ENCODE measurements at places on chromosomes 6 and 20. TPM values are rescaled to one million over a fixed set of nuclear protein-coding genes. Genes with fewer than 3 reads are reported as not detected.

DNA sequence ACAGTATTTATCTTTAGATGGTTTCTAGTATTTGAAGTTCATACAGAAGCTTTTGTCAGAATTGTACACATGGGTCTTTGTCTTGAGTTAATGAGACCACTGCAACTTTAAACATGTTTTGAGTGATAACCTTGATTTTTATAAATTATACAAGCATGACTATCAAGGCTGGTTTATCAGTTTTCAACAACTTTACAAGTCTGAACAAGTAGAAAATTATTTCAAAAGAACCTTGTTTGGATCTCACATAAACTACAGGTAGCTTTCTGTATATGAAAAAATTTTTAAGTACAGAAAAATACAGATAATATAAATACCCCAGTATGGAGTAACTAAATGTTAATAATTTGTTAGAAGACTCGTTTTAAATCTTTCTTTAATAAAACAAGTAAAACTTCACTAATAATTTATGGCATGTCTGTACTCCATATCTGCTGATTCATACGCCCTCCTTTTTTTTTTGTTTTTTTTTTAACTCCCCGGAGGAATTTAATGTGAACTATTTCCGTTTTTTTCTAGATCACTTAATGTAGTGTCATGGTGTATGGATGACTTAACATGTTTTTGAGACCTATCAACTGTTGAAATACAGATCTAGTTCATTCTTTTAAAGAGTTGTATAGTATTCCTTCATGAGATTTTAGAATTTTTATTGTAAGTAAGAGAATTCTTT lies 18.3 kb downstream of the VAPB start:
- DNase-seq, result no peak

Gene GABRR2
- not detected for total RNA-seq

DNA sequence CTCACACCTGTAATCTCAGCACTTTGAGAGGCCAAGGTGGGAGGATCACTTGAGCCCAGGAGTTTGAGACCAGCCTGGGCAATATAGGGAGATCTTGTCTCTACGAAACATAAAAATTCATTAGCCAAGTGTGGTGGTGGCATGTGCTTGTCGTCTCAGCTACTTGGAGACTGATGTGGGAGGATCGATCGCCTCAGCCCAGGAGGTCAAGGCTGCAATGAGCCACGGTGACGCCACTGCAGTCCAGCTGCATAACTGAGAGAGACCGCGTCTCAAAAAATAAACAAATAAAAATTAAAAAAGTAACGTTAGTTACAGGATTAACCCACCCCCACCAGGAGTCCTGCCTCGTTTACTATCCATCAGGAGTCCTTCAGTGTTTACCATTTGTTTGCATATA lies 345.1 kb downstream of the BTBD3 start:
- no peak for DNase-seq

DNA sequence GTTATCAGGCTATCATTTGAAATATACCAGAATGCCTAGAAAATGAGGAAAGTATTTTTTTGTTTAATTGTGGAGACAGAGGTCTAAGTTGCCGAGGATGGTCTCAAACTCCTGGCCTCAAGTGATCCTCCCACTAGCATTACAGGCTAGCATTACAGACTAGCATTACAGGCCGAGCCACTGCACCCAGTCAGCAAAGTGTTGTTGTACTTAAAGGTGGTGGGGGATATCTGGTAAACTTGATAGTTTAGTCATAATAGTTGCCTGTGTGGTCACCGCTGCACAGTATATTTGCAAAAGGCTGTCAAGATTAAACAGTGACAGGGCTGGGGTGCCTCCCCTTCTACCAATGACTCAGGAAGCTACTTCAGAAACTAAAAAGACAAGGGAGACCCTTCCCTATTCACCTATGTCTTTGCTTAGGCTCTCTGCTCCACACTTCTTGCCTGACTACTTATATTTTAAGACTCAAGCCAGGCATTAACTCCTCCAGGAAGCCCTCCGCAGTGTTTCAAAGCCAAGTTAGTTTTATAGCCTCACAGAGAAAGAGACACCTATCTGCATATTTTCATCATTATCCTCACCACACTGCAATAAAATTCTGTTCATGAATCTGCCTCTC lies 3.1 kb upstream of the AKIRIN2 start:
- DNase-seq, result no peak

DNA sequence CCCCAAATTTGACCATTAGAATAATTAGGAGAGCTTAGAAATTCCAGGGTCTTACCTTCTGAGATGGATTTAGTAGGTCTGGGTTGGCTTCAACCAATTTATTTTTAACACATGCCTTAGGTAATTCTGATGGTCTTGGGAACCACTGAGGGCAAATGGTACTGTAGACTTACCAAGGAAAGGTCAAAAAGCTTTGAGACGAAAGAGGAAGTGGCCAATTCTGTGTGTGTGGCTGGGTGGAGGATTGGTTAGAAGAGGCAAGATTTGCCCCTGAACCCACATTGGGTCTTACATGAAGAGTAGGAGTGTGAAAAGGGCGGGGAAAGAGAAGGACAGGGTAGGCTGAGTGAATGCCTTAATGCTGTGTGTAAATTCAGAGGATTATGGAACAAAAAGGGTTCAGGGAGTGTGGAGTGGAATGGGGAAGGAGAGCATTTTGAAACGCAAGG lies 2.7 kb downstream of the ITCH start:
- DNase-seq, result no peak

Gene ELOVL4
- not detected for total RNA-seq

DNA sequence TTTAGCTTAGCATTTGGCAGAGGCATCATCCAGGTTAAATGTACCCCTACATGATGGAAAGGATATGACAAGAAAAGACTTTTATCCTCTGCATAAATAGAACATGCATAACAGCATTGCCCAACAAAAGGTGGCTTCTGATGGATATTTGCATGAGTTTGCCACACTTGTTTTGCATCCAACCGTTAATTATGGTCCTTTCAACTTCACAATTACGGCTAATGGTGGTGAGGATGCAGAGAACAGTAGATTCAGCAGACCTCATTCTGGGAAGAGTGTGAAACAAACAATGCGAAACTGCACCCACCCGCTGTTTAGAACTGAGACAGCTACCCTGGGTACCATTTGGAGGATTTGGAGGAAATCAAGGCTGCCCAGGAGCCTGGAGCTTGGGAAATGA lies 690.9 kb upstream of the CHD6 start:
- no peak for DNase-seq

Gene GPX5
- not detected for total RNA-seq

GRCh38 chr6:109925075-109925474 lies 53.0 kb upstream of the GPR6 start:
- no peak for DNase-seq

GRCh38 chr6:165890404-165890735 lies 227.3 kb upstream of the PDE10A start:
- no peak for DNase-seq

- DNase-seq, result no peak
Observed at GRCh38 chr6:34990971-34991560, 102.0 kb downstream of the ANKS1A start.

- no peak for DNase-seq
Observed at GRCh38 chr20:48912065-48912464, 9.4 kb upstream of the ARFGEF2 start.

DNA sequence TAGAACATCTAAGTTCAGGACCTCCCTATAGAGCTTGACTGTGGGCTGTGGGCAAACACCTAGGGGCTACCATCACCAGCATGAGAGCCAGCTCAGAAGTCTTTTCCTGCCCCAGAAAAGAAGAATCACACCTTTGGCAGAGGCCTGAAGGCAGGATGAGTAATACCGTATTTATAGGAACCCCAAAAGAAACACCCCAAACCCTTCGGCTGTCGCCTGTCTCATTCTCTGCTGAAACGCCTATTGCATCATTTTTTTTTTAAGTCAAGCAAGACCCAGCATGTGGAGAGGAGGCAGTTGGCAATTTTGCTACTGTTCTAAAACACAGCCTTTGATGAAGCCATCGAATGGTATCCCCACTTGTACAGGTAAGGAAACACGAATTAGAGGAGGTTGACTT lies 436.4 kb downstream of the TFAP2A start:
- no peak for DNase-seq

Gene PTPRA
- total RNA-seq, result 17.6 TPM

GRCh38 chr20:48051794-48052474 lies 266.7 kb upstream of the SULF2 start:
- peak; percentile 29 for DNase-seq

Gene CLIC5
- total RNA-seq, result 7.4 TPM

Gene PRICKLE4
- 16.9 TPM for total RNA-seq

DNA sequence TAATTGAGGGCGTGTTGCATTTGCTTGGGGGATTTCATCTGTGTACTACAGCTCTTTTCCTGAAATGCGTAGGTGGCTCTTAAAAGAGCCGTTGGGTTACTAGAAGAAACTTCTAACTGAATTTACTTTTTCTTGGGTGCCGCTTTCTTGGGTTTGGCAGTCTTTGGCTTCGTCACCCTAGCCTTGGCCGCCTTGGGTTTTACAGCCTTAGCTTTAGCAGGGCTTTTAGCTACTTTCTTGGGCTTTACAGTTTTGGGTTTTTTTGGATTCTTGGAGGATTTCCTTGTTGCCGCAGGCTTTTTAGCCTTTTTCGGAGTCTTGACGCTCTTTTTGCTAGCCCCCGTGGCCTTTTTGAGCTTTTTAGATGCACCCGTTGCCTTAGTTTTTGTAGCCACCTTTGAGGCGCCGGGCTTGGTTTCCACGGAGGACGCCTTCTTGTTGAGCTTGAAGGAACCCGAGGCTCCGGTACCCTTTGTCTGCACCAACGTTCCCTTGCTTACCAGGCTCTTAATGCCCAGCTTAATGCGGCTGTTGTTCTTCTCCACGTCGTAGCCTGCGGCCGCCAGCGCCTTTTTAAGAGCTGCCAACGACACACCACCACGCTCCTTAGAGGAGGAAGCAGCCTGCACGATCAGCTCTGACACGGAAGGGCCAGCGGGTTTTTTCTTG lies 54.5 kb downstream of the TRIM38 start:
- DNase-seq, result no peak

GRCh38 chr6:155121699-155122098 lies 126.6 kb downstream of the TIAM2 start:
- DNase-seq, result no peak

Gene LTV1
- total RNA-seq, result 11.2 TPM

GRCh38 chr6:2804516-2804915 lies 37.1 kb downstream of the SERPINB1 start:
- no peak for DNase-seq

Gene L3MBTL1
- 9.9 TPM for total RNA-seq

Gene LINC00237
- total RNA-seq, result not detected

Gene TNFRSF6B
- total RNA-seq, result 4.1 TPM

- DNase-seq, result no peak
Observed at GRCh38 chr6:78948785-78949184, 81.4 kb downstream of the IRAK1BP1 start.

Gene CGAS
- 21.4 TPM for total RNA-seq

Gene ANKRD66
- total RNA-seq, result not detected

- DNase-seq, result no peak
Observed at GRCh38 chr6:132790450-132790849, 8.0 kb downstream of the SLC18B1 start.

DNA sequence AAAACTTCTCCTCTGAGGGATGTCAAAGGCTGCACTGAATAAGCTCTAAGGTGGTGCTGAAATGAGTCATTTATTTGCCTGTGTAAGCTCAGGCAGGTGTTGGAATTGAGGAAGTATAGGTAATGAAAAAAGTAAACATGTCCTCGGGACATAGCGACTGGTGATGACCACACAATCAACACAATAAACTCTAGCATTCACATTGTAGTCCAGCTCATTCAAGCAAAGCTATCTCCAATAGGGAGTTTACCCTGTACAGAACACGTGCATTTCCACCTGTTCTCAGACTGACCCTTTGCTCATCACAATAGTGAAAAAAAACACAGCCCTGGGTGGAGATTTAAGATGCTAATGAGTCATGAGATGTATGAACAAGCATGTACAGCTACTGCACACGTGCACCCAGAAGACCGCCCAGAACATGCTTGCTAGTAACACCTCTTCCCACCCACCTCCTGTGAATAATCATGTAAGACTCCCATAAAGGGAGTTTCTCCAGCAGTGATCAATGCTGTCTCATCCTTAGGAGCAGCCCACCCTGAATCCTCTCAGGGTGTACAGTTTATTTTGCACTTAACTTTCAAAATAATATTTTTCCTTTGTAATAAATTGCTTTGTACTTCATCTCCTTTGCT lies 33.0 kb upstream of the POU5F1 start:
- peak; percentile 87 for DNase-seq

Gene FAXC
- not detected for total RNA-seq

Gene BMP6
- total RNA-seq, result not detected

Gene B4GALT5
- 24.1 TPM for total RNA-seq

GRCh38 chr6:42748203-42748898 lies 2.4 kb upstream of the TBCC start:
- DNase-seq, result no peak

DNA sequence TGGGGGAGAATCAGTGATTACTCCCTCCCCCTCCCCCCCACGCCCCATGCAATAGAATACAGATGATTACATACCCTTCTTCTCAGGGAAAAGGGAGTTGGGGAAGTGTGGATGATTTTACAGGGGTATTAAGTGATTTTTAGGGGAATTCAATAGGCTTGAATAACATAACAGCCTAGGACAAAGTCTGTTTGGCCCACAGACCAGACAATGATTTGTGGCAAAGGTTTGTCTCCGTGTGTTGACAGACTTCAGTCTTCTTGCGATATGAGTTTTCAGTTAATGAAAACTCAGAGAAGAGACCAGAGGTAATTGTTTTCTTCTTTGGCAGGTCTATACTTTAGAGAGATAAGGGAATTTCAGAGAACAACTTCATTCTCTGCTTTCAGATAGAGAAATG lies 95.3 kb downstream of the OR2B2 start:
- no peak for DNase-seq

GRCh38 chr6:156260815-156261214 lies 516.4 kb upstream of the ARID1B start:
- DNase-seq, result no peak

DNA sequence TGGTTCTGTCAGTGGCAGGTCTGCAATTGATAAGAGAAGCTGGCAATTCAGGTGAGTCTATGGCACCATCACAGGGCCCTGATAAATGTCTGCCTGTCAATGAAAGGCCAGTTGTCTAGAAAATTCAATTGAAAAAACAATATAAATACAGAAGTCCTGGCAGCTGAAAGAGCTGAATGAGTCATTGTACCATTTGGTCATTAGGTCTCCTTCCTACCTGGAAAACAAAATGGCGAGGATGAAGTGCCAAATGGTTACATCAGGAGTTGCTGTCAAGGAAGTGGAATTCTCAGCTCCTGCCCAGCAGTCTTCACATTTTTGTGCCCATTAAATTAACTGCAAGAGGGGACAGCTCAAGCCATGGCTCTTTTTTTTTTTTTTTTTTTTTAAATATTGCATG lies 37.7 kb downstream of the PEX7 start:
- no peak for DNase-seq

- DNase-seq, result no peak
Observed at GRCh38 chr6:158071121-158072082, 89.7 kb downstream of the SYNJ2 start.

DNA sequence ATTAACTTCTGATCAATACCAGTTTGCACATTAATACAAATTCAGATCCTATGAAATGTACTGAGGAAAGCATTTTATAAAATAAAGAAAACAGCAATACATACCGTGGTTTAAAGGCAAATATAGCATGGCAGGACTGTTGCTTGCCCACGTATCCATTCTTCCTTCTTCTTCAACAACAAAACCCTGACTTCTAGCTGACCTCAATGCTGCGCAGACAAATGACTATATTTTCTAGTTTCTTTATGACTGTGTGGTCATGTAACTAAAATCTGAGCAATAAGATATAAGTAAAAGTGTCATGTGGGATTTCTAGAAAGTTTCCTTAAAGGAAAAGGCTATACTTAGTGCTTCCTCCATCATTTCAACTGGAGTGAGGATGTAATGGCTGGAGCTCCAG lies 85.0 kb downstream of the CDC40 start:
- no peak for DNase-seq

GRCh38 chr20:57586370-57586793 lies 25.5 kb downstream of the PCK1 start:
- DNase-seq, result no peak
